ENCODE measurements at places on chromosomes 3 and 15.

- DNase-seq = no peak
Observed at GRCh38 chr15:85642065-85642692, 152.5 kb downstream of the KLHL25 start.

DNA sequence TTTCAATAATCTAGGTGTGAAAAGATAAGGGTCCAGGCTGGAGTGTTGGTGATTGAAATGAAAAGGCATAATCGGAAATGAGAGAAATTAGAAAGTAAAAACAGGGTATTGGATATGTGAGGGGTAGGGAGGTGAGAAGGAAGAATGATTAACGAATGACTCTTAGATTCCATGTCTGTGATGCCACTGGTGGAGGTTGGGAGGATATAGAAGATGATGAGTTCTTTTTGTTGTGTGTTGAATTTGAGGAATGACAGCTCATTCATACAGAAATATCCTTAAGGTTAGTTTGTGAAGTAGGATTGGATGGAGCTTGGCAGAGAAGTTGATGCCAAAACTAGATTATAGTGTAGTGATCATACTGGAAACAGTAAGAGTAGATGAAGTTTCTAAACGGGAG lies 72.2 kb upstream of the CCNL1 start:
- no peak for DNase-seq

DNA sequence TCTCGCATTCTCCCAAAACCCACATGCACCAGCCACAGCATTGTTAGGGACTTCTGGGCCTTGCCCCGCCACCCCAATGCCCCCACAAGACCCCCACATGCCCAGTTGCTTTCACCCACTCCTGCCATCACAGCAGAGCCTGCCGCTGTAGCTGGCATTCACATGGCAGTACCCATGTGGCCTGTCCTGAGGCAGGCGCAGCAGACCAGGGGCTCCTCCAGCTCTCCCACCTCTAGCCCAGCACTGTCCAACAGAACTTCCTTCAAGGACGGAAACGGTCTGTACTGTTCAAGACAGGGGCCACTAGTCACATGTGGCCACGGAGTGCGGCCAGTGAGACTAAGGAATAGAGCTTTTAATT lies 32.5 kb downstream of the ANP32A start:
- no peak for DNase-seq

GRCh38 chr3:124094496-124094895 lies 102.6 kb upstream of the ROPN1 start:
- no peak for DNase-seq

DNA sequence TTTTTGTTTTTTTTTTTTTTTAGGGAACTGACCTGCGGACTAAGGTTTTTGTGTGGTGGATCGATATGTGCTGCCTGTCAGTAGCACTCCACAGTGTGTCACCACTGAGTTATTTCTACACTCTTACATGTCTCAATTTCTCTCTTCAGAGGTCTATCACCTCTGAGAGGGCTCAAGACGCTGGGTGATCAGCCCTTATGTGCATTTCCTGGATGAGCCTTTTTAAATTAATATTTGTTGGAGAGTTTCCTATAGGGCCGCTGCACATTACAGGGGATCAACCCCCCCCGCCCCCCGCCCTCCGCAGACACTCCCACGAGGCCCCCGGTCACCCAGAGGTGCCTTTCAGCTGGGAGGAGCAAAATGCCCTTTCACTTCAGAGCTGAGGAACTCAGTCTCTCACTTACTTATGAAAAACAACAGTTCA lies 34.5 kb upstream of the AP4E1 start:
- no peak for DNase-seq

DNA sequence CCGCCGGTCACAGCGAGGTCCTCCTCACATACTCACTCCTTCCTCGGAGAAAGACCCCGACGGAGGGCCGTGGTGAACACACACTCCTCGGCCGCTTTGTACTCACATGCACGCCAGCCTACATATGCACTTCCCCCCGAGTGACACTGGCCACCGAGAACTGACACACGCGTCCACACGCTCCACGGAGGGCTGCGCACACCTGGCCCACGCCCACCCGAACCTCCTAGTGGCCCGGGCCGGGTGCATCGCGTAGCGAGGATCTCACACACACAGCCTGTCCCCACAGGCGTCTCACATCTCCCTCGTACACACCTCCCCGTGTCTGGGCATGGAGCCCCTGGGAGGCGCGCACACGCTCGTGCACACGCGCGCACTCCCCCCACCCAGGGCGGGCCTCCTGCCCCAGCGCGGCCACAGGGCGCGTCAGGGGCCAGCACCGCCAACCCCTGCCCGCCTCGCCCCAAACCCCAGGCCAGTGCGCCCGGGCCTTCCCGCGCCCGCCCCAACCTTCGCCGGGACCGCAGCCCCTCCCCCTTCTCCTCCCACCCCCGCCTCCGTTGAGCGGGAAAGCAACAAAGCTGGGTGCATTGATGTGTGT lies 411 bp upstream of the C3orf70 start:
- no peak for DNase-seq

- DNase-seq = no peak
Observed at GRCh38 chr15:87209891-87210689, 1046.4 kb downstream of the NTRK3 start.

GRCh38 chr3:23961066-23961465 lies 16.0 kb downstream of the NR1D2 start:
- no peak for DNase-seq

DNA sequence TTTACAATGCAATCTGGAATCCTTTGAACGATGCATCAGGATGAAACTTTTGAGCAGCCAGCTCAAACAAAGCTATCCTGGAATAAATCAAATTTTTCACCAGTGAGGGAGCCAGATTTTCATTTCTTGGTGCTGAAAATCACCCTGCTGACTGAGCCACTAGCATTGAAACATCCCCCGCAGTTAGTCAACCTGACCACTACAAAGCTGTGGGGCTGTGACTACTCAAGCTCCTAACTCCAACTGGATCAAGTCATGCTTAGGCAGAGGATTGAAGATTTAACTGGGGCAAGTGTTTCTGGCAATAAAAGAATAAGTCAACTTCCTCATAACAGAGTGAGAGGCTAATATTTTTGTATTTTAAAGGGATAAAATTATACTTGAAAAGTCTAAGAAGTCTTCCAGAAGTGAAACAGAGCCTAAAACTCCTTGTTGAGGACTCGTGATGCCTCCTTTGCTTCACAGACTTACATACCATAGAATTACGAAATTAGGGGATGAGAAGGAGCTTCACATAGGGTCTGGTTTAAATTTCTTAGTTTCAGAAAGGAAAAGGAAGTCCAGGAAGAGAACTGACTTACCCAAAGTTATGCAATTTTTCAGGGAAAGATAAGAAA lies 177.8 kb downstream of the SERPINI1 start:
- DNase-seq = no peak

- DNase-seq = no peak
Observed at GRCh38 chr15:90029024-90029423, 27.9 kb downstream of the ZNF710 start.

- DNase-seq = no peak
Observed at GRCh38 chr15:66008940-66009562, 139.8 kb downstream of the RAB11A start.

DNA sequence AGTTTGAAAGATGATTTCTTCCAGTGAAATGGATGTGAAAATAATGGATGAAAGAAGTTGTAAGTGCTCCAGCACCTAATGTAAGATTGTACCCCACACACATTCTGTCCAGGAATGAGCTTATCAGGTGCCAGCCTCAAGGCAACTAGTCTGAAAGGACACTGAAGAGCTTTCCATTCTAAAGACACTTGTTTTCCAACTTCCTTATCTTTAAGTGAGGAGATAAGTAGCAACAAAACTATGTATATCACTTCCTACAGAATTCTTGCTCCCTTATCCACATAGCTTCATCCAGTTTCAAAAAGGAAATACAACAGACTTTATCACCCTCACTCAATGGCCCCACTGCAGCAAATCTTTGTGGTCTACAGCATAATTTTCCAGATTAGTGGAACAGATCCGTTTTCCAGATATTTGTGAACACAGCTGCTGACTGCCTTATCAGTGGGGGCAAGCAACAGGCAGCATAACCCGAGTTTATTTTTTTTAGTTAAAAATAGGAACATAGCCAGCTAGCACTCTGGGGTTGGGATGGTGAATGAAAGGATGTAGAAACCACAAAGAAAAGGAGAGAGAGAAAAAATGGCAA lies 60.6 kb downstream of the CD200R1L start:
- DNase-seq = no peak

GRCh38 chr3:72580900-72581299 lies 267.3 kb downstream of the SHQ1 start:
- DNase-seq = no peak

DNA sequence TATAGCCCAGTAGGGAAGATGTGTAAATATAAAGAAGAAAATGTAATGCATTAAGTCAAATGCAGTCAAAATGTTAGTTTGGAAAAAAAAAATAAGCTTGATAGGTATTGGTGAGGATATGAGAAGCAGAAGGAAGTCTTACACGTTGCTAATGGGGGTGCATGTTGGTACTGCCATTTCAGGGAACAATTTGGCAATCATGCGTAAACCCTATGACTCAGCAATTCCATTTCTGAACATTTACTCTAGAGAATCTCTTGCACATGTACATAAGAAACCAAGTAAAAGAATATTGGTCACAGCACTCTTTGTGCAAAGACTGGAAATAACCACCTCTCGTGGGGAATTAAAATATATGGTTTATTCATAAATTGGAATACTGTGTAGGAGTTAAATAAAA lies 35.5 kb upstream of the TIMP4 start:
- no peak for DNase-seq

DNA sequence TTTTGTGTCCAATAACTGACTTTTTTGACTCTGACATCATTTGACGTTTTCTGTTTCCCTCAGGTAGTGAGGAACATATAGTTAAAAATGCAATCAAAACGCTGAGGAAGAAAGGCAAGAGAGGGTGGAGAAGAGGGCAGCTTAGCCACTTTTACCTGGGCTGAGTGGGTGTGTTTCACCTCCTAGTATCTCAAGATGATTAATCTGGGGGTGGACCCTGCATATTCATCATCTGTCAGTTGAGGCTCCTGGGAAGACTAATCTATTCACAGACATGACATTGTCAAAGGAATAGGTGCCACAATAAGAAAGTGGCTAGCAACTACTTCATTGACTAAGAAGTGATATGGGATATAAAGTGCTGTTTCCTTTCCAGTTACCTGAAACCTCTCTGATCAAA lies 331.5 kb upstream of the RARB start:
- no peak for DNase-seq

GRCh38 chr15:70084461-70084860 lies 13.3 kb downstream of the TLE3 start:
- no peak for DNase-seq

DNA sequence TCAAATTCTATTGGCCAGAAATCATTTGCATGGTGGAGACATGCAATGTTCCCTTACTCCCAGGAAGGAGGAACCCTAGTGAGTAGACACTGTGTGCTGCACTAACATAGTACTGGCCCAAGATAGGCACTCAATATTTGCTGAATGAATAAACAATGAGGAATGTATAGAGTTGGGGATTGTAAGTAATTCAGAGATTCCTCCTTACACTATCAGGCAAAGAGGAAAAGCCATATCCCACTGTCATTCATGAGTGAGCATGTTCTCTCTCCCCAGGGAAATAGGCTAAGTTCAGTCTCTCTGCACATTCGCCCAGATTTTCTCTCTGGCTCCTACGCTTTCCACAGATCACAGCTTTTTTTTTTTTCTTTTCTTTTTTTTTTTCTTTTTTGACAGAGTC lies 154.9 kb upstream of the WNT5A start:
- no peak for DNase-seq

DNA sequence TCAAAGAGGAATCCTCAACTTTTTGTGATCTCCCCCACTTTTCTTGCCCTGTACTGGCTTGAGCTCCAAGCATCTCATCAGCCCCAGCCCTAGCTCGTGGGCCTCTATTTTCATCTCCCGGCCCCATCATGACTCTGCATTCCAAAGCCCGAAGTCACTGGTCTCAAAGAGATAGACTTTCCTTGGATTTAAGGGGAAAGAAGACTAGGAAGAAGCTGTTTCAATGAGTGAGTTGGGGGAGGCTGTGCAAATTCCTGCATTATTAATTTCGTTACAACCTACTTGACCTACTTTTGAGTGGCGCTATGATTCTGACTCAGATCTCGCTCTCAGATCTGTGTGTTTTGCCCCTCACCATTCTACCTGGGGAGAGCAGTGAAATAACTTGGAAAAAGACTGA lies 266.6 kb upstream of the TBL1XR1 start:
- DNase-seq = no peak

- DNase-seq = no peak
Observed at GRCh38 chr3:58198362-58198761, 12.4 kb downstream of the DNASE1L3 start.

DNA sequence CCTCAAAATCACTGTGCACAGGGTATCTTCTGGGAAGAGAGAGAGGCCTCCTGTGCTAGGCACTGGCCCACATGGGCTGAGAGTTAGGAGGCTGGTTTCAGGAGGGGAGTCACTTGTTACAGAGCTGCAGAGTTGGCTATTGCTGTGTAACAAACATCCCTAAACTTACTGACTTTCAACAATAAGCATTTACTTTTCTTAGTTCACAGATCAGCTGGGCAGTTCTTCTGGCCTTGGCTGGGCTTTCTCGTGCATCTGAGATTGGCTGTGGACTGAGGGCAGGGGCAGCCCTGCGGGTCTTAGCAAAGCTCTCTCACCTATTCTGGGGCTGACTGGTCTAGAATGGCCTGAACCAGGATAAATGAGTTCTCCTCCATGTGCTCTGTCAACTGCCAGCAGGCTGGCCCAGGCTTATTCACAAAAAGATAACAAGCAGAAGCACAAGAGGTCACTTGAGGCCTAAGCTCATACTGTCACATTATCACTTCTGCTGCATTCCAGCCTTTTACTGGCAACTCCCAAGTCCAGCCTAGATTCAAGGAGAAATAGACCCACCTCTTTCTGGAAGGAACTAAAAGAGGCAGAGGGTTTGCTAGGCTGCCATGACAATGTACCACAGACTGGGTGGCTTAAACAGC lies 17.2 kb upstream of the RBSN start:
- no peak for DNase-seq

- DNase-seq = no peak
Observed at GRCh38 chr3:82707035-82707434, 945.6 kb upstream of the GBE1 start.

- no peak for DNase-seq
Observed at GRCh38 chr15:99253381-99254090, 2.3 kb downstream of the LRRC28 start.

- DNase-seq = no peak
Observed at GRCh38 chr15:31081056-31081455, 20.5 kb downstream of the TRPM1 start.

- DNase-seq = no peak
Observed at GRCh38 chr3:41259449-41260062, 60.3 kb downstream of the CTNNB1 start.

DNA sequence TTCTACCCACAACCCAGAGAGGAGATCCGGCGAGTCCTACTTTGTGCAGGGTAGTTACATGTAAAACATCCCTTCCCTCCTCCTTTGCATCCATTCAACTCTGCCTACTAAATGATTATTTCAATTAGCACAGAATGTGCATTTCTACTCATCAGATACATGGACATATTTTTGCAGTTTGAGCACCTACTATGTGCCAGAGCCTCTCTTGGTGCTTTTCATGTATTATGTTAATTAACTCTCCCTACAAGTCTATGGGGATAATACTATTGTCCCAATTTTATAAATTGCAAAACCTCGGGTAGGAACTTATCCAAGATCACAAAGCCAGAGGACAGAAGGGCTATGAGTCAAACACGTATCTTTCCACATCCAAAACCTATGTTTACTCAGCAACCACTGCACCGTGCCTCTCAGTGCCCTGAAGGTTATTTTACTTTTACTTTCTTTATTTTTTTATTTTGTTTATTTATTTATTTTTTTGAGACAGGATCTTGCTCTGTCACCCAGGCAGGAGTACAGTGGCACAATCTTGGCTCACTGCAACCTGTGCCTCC lies 432.8 kb downstream of the MAGI1 start:
- DNase-seq = no peak
